ENCODE measurements at places on chromosomes 3 and 15.

GRCh38 chr3:33790091-33790490, 8.3 kb upstream of the PDCD6IP start:
- DNase-seq, result no peak

- no peak for DNase-seq
Observed at GRCh38 chr3:78268716-78269668, 1229.1 kb downstream of the ROBO2 start.

DNA sequence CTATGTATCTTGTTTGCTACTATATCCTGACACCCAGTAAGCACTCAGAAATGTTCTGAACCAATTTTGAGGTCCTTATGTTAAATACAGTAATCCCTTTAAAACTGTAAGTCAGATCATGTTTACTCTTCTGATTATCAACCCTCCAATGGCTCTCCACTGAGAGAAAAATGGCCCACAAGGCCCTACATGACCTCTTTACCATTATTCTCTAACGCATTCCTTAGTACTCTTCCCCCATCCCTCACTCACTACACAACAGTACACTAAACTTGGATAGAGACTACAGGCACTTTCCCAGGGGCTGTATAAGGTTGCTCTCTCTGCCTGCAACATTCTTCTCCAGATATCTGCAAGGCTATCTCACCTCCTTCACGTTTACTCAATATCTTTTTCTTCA, 1.9 kb downstream of the TOPBP1 start:
- no peak for DNase-seq

GRCh38 chr15:53758412-53758811, 1.1 kb downstream of the WDR72 start:
- no peak for DNase-seq

- no peak for DNase-seq
Observed at GRCh38 chr3:102016417-102016816, 167.1 kb downstream of the NFKBIZ start.

GRCh38 chr15:58203537-58203936, 65.4 kb downstream of the AQP9 start:
- DNase-seq, result no peak

DNA sequence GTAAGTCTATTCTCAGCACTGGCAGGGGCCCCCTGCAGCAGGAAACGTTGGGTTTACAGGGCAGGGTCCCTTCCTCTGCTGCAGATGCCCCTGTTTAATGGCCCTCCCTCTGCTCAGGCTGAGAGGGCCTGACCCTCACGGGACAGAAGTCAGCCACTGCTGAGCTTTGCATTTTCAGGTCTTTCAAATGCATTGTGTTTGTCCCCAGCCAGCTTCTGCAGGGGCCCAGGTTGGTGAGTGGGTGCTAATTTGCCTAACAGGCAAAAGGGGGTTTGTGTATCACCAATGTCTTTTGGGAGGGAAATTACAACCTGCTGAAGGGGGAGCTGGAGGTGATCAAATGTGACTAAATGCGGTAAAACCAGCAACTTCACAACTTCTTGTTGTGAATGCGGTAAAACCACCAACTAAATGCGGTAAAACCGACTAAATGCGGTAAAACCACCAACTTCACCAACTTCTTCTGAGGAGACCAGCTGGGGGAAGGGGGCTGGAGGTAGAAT, 44.8 kb upstream of the UBE2E1 start:
- no peak for DNase-seq

DNA sequence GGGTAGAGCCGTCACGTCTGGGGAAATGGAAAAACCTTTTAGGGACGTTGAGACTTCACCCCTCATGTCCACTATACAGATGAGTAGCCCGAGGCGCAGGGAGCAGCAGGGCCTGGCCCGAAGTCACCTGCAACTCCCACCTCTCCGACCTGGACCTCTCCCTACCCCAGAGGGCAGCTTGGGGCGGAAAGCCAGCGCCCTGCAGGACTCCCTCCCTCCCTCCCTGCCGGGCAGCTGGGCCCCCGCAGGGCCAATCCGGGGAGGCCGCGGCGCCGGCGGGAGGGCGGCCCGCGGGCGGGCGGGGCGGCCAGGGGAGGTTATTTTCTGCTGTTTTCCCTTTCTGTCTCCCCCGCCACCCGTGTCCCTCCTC, 2.0 kb downstream of the WNT7A start:
- DNase-seq, result no peak

- peak; percentile 12 for DNase-seq
Observed at GRCh38 chr15:78177447-78177873, 28.3 kb downstream of the IDH3A start.

GRCh38 chr15:72866866-72867616, 83.5 kb upstream of the ADPGK start:
- no peak for DNase-seq

DNA sequence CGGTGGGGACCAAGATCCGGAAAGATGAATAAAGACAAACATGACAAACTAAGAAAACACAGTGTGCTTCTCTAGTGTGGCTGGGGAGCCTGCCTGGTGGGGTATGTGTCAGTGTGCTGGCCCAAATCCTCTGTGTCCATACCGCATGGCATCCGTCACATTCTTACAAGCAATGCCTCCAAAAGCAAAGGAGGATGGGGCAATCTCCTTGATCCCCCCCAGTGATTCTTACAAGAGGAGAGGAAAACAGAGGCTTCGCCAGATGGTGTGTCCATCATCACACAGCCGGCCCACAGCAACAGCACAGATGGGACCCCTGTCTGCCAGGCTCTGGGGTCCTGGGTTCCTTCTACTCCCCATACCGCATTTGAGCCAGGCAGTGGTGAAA, 558 bp upstream of the IL17RC start:
- DNase-seq, result peak; percentile 57

- DNase-seq, result no peak
Observed at GRCh38 chr3:549636-550035, 353.1 kb downstream of the CHL1 start.

DNA sequence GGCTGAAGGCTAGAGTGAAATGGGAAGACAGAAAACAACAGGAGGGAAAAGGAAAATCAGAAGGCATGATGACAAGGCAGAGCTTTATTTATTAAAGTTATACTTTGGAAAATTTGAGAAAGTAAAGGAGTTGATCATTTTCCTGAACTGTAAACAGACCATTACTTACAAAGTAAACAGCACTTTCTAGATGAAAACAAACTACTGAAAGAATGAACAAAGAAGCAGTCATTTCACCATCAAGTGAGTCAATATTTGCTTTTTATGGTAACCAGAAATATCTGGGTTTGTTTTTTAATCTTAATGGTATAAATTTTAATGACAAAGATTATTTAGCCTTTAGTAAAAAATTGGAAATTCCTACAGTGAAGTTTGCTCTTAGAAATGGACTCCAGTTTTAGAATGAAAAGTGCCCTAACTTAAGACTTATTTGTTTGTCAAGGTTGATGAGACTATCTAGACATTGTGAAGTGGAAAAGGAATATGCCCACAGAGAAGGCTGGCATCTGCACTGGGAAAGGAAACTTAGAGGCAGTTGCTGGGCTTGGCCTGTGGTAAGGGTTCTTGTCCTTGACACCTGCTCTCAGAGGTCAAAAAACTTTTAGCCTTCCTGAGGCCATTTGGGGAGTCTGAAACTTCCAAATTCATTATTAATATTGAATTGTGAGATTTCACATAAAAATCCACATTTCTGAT, 47.2 kb downstream of the SPTSSB start:
- DNase-seq, result no peak

GRCh38 chr15:101635944-101636727, 16.0 kb downstream of the TM2D3 start:
- no peak for DNase-seq

- DNase-seq, result no peak
Observed at GRCh38 chr3:37903734-37904133, 42.1 kb downstream of the CTDSPL start.

DNA sequence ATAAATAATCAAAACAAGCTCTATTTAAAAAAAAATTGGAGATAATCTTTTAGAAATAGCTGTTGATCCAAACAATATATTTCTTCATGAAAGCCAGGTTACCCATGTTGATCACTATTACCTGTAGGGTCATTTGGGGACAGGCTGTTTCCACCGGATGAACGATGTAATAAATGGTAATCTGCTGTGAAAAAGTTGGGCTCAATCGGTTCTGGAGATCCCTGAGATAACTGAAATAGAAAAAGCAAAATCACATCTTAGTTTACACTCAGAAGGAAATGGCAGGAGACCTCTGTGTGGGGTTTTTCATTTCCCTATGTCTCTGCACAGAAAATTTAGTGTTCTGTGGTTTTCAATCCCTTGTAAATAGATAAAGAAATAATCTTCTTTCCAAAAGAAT, 249.5 kb downstream of the NEK10 start:
- no peak for DNase-seq

DNA sequence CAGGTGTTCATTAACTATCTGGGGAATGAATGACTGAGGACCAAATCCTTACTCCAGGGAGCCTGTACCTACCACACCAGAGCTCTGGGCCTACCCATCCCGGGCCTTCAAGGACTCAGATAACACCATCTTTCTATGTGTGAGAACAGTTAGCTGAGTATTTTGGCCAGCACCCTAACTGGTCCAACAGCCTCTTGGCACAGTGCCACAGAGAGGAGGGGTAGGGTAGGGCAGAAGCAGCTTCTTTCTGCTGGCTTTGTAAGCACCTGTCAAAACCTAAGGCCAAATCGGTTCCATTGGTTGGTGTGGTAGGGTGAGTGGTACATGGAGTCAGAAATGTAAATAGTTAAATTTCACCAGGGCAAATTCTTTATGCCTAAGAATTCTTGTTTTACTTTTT, 26.7 kb downstream of the ISL2 start:
- DNase-seq, result no peak

GRCh38 chr3:155407971-155408370, 114.5 kb upstream of the STRIT1 start:
- no peak for DNase-seq

- no peak for DNase-seq
Observed at GRCh38 chr3:107633327-107634098, 110.8 kb downstream of the BBX start.

- DNase-seq, result no peak
Observed at GRCh38 chr3:152193673-152194267, 75.0 kb upstream of the MBNL1 start.
